ENCODE measurements at places on chromosomes 1 and 21.
A peak's percentile ranks its signal among the peaks of the same experiment; 100 is the strongest.

GRCh38 chr21:26055010-26055409 lies 115.6 kb downstream of the APP start:
- DNase-seq: no peak

DNA sequence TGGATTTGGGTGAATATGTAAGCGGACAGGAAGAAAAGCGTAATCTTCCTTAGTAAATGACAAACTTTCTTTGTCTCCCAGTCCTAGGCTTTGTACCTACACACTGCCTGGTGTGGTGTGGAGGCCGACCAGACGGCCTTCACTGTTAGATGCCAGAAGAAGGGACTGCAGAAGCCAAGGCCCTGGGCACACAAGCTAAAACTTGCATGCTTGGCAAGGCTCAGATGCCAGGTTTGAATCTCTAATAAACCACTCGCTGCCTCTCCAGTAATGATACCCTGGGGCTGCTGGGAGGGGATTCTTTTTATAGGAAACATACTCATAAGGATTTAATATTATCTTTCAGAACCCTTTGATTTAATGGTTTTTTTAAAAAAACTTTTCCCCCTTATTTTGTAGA lies 263.8 kb downstream of the PTPRC start:
- DNase-seq: no peak

DNA sequence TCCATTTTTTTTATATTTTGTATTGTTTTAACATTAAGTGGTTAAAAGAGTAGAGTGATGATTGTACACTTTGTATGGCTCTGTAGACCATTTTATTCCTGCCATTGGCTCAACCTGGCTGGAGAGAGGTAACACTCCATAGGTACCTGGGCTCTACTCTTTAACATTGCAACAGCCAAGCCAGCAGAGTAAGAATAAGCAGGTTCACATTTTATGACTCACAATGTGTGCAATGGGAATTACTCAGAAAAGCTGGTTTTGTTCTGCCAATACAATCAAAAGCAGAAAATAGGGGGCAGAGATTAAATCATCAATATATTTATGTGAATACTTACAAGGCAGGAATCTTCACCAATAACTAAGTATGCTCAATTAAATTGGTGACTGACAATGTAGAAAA lies 1324.0 kb downstream of the AMY1C start:
- no peak for DNase-seq

- peak; percentile 45 for DNase-seq
Observed at GRCh38 chr1:153509729-153510354, 25.9 kb downstream of the S100A6 start.

- DNase-seq: no peak
Observed at GRCh38 chr1:208977012-208977411, 606.5 kb upstream of the CAMK1G start.

GRCh38 chr1:22830757-22831340 lies 120.2 kb downstream of the EPHB2 start:
- DNase-seq: no peak

DNA sequence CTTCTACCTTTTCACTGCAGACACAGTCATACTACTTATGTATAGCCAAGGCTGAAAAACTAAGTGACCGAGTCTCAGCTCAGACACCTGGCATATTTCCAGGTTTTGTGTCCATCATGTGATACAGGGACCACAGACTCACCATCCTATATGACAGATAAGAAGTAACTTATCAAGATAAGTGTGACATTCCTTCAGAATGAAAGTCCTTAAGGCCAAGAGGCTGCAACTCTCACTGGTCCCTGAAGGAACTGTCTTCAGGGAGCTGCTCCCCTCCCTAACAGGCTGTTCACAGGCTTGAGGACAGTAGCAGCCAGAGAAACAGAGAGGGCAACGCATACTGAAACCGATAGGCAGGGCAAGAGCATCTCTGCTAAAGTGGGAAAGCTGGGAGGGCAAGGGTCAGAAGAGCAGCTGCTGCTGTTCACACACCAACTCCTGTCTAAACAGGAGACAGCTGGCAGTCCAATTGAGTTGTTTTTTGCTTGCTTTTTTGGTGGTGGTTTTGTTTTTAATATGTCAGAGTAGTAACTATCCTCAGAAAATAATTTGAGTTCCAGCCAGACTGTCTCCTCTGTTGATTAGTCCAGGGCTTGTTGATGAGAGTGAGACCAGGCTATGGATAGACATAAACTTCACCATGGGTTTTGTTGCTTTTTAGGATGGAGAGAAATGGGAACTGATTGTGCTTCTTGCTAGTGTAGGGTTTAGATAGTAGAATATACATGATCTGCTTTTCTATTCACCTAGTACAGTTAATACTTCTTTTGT lies 67.7 kb downstream of the MACF1 start:
- no peak for DNase-seq

- no peak for DNase-seq
Observed at GRCh38 chr1:201328576-201328975, 45.3 kb downstream of the PKP1 start.

DNA sequence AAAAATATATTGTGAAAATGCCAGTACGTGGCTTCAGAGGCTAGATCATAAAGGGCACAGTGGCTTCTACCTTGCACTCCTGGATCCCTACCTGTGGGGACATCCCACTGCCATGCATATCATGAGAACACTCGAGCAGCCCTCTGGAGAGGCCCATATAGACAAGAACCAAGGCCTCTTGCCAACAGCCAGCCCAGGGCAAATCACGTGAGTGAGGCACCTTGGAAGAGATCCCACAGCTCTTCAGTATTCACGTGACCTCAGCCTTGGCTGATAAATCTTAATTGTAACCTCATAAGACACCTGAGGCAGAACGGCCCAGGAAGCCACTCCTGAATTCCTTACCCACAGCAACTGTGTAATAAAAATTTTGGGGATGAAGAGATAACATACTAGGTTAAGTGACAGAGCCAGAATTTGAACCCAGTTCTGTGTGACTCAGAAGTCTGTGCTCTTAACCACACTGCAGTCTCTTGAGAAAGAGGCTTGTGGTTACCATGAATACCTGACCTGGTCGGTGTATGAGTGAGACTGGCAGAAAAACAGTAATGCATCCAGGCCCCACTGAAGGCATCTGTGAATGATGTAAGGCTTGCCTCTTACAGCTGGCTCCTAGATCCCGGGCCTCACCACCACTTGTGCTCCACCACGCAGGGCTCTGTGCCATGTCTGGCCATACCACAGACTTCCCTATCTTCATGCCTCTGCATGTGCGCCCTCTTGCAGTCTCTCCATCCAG lies 6.9 kb upstream of the A3GALT2 start:
- no peak for DNase-seq

- DNase-seq: no peak
Observed at GRCh38 chr1:167678422-167678821, 43.4 kb upstream of the MPZL1 start.

DNA sequence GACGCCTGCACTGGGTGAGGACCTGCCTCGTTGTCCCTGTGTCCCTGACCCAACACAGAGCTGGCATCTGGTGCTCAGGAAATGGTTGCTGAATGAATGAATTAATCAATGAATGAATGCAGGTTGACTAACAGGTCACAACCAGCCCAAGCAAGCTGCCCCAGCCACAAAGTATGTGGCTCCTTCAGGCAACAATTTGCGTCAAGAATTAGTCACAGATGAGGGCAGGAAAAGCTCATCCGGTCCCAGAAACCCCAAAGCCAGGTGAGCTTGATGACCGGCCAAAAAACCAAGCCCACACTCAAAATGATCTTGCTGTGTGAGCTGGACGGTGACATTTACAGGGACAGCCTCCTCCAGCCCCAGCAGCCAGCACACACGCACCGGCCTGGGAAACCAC lies 40.6 kb upstream of the GPR153 start:
- DNase-seq: no peak

DNA sequence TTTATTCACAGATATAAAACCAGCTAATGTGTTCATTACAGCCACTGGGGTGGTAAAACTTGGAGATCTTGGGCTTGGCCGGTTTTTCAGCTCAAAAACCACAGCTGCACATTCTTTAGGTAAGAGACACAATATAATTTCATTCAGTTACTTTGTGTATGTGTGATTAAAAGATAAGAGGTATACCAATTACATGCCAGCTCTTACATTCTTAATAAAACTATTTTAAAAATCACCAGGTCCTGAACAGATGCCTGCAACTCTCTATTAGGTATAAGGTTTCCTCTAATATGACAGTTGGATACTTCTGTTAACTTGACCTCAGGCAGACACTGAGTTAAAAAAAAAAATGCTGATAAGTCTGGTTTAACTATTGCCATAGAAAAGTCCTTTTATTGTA lies 122.1 kb downstream of the NEK7 start:
- no peak for DNase-seq

- no peak for DNase-seq
Observed at GRCh38 chr21:46017695-46018094, 36.1 kb downstream of the COL6A1 start.

GRCh38 chr21:14737922-14738321 lies 191.8 kb upstream of the SAMSN1 start:
- peak; percentile 38 for DNase-seq

- DNase-seq: no peak
Observed at GRCh38 chr1:148160343-148161052, 8.4 kb upstream of the NBPF11 start.

GRCh38 chr1:100834777-100835660 lies 59.6 kb downstream of the EXTL2 start:
- DNase-seq: peak; percentile 8

GRCh38 chr1:185566995-185567394 lies 167.2 kb upstream of the HMCN1 start:
- DNase-seq: peak; percentile 47

- no peak for DNase-seq
Observed at GRCh38 chr1:59901770-59902388, 24.7 kb downstream of the CYP2J2 start.

DNA sequence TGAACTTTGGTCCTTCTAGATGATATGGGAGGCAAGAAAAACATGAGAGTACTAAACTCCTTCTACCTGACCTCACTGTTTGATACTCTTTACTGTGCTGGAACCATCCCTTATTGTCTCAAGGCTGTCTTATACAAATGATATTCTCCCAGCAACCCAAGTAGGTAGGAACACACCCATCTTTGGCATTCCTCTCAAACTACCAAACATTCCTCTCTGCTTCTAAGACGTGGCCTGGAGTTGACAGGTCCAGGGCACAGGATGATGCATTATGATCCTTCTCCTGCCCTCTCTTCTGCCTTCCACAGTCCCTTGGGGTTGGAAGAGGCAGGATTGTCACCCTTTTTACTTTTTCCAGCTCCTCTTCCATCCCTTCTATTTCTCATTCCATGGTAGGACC lies 90.5 kb downstream of the SPATA17 start:
- no peak for DNase-seq

- no peak for DNase-seq
Observed at GRCh38 chr1:218481116-218481775, 136.1 kb downstream of the TGFB2 start.

- DNase-seq: no peak
Observed at GRCh38 chr21:26679284-26679683, 106.2 kb upstream of the CYYR1 start.

- DNase-seq: no peak
Observed at GRCh38 chr1:37040773-37041172, 6.5 kb upstream of the GRIK3 start.

DNA sequence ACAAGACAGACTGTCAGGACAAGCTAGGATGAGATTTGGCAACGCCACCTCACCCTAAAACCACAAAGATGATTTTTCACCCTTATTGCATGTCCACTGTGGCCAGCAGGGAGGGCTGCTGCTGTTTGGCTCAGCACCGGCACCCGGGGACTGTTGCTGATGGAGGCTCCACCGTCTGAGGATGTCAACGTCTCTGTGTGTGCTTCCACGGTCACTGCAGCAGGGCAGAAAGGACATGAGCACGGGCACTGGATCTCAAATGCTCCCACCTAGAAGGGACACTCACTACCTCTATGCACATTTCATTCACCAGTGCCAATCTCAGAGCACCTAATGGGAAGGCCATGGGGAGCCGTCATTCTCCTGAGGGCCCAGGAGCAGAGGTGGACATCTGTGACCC lies 599.6 kb downstream of the PTPRU start:
- DNase-seq: no peak

DNA sequence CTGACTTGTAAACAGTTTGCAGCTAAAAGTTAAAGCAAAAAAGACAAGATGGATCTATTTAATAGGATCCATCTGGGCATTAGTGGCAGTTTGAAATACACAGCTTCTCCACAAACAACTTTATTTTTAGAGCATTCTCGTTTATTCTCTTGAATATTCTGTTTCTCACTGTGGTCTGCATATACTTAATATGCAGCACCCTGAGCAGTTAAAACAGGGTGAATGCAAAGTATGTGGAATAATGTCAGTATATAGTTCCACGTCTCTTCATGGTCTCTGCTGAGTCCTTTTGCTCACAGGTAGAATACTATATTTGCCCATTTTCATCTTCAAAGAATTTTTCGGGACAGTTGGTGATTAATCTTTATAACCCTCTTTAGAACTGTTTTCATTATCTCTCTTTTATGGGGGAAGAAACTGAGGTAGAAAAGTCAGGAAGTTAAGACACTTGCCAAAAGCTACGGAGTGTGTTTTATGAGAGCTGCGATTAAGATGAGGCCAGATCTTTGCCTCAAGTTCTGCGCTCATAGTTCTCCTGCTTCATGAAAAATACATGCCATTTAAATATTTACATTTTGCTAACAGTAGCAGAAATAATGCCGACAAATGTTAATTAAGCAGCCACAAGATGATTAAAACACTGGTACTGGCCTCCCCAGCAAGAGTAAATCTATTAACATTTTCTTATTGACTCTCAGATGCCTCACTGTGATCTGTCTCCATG lies 115.6 kb downstream of the PTBP2 start:
- DNase-seq: no peak

- DNase-seq: no peak
Observed at GRCh38 chr1:177824508-177824982, 145.3 kb downstream of the SEC16B start.

DNA sequence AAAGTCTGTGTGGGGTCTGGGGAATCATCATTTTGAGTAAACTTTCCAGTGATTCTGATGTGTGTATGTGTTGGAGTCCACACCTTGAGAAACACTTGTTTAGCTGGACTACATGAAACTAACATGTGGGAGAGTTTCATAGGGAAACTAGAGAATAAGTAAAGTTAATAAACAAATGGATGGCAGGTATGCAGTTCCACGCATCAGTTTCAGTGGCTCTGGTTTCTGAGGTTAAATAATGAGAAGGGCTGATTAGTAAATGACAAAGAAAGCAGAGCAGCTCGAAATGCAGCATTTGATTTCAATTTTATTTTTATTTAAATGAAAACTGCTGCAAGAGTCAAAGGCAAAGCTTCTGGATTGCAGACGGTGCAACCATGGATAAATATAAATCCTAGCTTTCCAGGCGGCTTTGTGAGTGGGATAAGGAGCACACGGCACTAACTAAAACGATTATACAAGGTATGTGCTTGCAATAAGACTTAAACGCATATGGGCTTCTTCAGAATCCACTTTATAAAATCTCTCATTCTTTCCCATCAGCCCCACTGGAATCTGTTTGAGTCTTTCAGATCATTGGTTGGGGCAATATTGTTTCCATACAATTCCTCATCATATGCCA lies 310.7 kb downstream of the PLPP3 start:
- no peak for DNase-seq

- DNase-seq: peak; percentile 55
Observed at GRCh38 chr1:78619803-78620579, at the start of gene IFI44L. Gene IFI44L (plus strand): TSS chr1:78620448. CDS start chr1:78627916, 7,468 bp downstream.

- DNase-seq: no peak
Observed at GRCh38 chr1:243950166-243950565, 100.1 kb upstream of the AKT3 start.

Measured in T-helper 1 cell (primary cell).